ENCODE measurements at places on chromosomes 6 and 20.
A peak's percentile ranks its signal among the peaks of the same experiment; 100 is the strongest.

DNA sequence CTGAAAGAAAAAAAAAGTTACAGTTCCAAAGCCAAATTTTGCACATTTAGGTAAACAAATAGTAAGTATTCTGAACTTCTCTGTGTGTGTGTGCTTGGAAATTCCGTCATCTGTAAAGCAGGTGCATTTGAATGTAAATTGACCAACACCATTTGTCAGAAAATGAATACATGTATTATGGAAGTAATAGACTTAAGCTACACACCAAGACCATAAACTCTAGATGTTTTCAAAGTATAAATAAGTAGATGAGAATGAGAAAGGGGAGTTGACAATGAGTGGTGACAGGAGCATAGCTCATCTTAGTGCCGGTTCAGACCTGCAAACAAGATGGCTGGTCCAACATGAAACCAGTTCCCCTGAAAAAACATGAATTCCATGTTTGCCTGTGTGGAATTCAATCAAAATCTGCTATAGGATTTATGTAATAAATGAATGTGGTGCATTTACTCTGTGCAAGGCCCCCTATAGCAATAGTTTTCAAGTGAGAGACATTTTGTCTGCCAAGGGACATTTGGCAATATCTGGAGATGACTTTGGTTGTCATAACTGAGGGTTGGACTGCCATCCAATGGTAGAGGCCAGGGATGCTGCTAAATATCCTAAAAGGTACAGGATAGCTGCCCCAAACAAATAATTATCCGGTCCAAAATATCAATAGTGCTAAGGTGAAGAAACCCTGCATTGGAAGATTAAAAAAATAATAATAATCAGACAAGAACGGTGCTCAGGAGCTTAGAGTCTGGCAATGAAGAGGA, 11.0 kb upstream of the FILIP1 start:
- no peak for DNase-seq

DNA sequence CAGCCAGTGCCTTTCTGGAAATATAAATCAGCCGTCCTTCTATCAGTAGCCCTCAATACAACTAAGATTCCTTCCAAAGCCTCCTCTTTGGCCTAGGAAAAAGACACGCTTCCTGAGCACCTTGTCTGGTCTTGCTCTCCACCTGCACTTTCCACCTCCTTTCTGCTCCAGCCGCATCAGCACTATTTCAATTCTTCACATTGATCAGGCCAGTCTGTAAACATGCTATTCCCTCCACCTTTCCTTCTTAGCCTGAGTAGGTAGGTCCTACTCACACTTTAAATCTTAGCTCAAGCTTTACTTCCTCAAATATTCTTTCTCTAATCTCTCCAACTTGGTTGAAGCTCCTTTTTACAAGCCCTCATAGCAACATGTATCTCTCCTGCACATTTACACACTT, 11.4 kb downstream of the RANBP9 start:
- DNase-seq: no peak

GRCh38 chr20:48831718-48832404, 4.1 kb upstream of the PREX1 start:
- DNase-seq: peak; percentile 82

DNA sequence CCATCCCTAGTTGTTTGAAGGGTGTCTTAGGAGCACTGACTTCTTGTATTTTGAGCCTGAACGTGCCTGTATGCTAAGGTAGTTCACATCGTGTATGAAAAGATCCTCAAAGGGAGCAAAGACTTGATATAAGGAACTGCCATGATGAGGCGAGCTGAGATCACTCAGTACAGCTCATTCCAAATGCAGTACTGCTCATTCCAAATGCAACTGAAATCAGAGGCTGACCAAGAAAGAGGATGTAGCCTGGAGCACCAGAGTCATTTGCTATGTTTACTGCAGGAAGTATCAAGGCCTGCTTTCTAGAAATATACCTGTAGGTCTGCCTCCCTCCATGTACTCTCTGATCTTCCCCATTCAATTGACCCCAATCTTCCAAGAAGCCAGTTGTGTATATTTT, 832.2 kb downstream of the EYS start:
- DNase-seq: no peak

GRCh38 chr6:34549026-34549803, 6.9 kb downstream of the SPDEF start:
- DNase-seq: no peak

DNA sequence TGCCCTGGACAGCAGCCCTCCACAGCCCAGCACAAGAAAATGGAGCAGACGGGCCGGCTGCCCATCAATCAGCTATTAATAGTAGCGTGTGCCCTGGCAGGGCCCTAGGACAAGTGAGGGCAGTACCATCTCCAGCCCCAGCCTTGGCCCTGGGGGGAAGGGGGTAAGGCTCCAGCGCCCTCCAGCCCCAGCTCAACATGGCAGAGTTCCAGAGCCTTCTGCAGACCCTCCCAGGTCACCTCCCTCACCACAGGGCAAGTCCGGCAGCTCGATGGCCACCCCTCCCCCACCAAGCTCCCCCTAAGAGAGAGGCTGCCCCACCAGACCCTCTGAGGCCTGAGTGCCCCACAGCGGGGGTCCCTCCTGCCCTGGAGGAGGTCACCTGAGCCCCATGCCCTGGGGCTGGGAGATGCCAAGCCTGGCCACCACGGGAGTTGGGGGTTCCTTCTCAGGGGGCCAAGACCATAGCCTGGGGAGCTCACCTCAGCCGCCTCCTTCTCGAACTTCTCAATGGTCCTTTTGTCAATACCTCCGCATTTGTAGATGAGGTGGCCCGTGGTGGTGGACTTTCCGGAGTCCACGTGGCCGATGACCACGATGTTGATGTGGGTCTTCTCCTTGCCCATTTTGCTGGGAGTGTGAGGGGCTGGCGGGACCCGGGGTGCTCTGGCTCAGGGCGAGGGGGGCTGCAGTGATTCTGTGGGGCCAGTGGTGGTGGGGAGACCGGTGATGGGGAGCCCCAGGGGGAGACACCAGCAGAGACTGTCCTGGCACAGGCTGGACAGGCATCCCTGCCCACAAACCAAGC, 1.5 kb downstream of the EEF1A2 start:
- no peak for DNase-seq

GRCh38 chr6:52130440-52130839, 43.0 kb upstream of the PKHD1 start:
- no peak for DNase-seq

- DNase-seq: no peak
Measured at GRCh38 chr20:24359321-24360027, 110.0 kb upstream of the SYNDIG1 start.

DNA sequence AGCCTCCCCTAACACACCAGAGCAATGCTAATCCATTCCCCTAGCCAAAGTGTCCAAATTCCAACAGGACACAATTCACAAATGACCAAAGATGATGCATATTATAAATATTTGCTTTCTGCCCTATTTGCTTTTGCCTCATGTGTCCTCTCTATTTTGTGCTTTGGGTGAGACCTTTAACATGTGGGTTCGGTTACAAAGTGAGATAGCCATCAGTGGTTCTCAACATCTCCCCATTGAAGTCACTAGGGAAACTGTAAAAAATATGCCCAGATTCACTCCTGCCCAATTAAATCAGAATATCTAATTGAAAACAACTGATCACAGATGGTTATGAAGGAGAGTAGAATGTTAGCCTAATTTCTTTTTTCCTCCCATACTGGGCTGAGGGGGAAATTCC, 159.2 kb downstream of the MTFR2 start:
- DNase-seq: no peak

GRCh38 chr20:22690616-22691179, 106.3 kb upstream of the FOXA2 start:
- no peak for DNase-seq

- no peak for DNase-seq
Measured at GRCh38 chr6:44868335-44868668, 459.8 kb upstream of the RUNX2 start.

GRCh38 chr20:15146948-15147347, 809.5 kb upstream of the FLRT3 start:
- no peak for DNase-seq
